Sigmoid colon (tissue), 7 donors: ENCODE measurements at places on chromosomes 12 and 14. TPM values are rescaled to one million over a fixed set of nuclear protein-coding genes. Genes with fewer than 3 reads are reported as not detected.
A peak's percentile ranks its signal among the peaks of the same experiment; 100 is the strongest.

The TEX52 gene
- not detected for polyA plus RNA-seq

The PTCSC3 gene
- polyA plus RNA-seq = not detected

The SRRM4 gene
- not detected for polyA plus RNA-seq

DNA sequence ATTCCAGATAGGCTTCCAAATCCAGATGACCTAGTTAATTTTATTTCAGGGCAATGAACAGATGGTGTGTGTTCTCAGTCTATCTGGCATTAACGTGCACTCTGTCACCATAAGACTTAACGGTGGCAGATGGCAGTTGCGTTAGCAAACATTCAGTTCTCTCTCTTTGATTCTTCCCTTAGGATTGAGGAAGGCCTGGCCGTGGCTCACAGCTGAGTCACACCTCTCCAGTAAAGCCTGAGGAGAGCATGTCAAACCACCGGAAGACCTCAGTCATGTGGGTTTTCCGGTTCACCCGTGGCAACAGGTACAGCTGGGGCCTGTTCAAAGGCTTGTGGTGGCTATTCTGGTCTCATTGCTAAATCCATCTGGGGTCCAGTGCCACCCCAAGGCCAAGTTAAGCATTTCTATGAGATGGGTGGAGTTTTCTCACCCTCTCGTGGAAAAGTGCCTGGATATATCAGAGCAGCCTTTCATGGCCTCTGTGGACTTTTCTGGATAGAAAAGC lies 545.1 kb upstream of the ATP2B1 start:
- DNase-seq = peak; percentile 87

- DNase-seq = no peak
Observed at GRCh38 chr14:59787045-59787674, 83.4 kb downstream of the RTN1 start.

- DNase-seq = peak; percentile 94
Observed at GRCh38 chr14:76961631-76962302, 66.7 kb downstream of the IRF2BPL start.
